ENCODE measurements at places on chromosomes 4 and X.

DNA sequence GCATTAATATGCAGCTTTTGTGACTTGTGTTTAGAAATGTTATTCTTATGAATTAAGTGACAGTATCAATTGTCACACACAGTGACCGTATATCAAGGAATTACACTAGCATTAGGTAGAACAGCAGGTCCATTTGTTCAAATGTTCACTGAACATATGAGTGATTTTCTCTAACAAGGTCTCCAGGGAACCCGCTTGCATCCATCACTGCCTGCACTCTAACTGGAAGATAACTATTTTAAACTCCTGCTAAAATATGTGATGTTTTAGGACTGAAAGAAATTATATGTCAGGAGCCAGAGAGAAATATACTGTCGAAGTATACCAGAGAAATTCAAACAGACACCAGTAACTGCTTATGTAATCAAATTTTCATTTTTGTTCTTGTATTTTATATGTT is 1395.7 kb downstream of the PCDH18 start:
- DNase-seq = no peak

GRCh38 chr4:4364061-4364460 is 22.8 kb upstream of the NSG1 start:
- DNase-seq = no peak

DNA sequence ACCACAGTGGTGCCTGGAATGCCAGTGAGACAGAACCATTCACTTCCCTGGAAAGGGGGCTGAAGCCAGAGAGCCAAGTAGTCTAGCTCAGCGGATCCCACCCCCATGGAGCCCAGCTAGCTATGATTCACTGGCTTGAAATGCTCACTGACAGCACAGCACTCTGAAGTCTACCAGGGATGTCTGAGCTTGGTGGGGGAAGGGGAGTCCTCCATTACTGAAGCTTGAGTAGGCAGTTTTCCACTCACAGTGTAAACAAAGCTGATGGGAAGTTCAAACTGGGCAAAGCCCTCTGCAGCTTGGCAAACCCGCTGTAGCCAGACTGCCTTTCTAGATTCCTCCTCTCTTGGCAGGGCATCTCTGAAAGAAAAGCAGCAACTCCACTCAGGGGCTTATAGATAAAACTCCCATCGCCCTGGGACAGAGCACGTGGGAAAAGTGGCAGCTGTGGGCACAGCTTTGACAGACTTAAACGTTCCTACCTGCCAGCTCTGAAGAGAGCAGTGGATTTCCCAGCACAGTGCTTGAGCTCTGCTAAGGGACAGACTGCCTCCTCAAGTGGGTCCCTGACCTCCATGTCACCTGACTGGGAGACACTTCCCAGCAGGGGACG is 32.0 kb downstream of the NAP1L2 start:
- DNase-seq = no peak

- no peak for DNase-seq
Measured at GRCh38 chr4:128830906-128831503, 21.5 kb downstream of the JADE1 start.

DNA sequence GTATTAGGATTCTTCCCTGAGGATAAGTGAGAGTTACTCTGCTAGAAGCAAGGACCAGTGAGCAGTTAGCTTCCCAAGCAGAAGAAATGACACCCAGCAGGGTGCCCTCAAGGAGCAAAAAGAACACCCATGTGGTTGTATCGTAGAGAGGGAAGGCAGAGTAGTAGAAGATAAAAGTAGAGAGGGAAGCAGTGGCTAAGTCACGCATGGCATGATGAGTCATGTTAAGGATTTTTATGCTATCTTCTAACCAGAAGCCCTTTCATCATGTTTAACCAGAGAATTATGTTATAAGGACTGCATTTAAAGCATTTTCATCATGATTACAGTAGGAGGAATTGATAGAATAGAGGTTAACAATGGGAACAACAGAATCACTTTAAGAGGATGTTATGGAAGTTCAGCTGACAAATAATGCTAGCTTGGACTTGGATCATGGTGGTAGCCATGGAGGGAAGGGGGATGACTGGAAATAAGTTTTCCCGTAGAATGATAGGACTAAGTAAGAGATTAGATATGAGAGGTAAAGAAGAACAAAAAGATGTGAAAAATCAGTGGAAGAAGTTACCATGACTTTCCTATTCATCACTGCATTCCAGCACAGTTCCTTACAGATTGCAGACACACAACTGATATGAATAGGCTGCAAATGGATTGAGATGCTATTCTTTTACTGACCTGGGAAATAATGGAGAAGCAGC is 383.5 kb upstream of the INTU start:
- no peak for DNase-seq

DNA sequence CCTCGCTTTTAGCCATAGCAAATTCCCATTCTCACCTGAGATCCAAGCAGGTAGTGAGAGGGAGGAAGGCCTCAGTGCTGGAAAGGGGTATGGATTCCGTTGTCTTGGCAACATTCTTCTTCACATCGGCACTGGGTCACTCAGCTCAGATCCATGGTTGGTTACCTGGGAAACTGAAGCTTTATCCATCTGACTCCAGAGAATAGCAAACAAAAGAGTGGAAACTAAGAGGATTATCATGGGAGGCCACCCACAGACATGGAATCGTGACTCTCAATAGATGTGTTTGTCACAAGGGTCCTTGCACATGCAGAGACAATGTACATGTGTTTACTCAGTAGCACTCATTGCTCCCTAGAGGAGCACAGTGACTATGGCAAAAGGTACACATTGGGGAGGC is 81.0 kb downstream of the MAGED4 start:
- no peak for DNase-seq

DNA sequence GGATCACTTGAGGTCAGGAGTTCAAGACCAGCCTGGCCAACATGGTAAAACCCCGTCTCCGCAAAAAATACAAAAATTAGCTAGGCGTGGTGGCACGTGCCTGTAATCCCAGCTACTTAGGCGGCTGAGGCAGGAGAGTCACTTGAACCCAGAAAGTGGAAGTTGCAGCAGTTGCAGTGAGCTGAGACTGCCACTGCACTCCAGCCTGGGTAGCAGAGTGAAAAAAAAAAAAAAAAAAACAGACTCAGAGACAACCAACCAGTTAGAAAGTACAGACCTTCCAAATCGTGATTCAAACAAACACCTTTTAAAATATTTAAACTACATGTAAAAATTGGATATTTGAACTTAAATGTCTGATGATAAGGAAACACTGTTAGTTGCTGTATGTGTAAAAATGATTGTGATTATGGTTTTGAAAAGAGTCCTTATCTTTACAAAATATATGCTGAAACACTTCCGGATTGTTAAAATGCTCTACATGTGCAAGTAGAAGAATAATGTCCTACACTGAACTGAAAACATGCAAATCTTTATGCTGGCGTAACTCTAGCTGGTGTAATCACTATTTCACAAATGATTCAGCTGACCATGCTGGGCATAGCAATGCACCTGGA is 37.8 kb downstream of the SH3KBP1 start:
- DNase-seq = no peak

GRCh38 chr4:7018281-7018680 is 24.9 kb upstream of the TADA2B start:
- DNase-seq = no peak

DNA sequence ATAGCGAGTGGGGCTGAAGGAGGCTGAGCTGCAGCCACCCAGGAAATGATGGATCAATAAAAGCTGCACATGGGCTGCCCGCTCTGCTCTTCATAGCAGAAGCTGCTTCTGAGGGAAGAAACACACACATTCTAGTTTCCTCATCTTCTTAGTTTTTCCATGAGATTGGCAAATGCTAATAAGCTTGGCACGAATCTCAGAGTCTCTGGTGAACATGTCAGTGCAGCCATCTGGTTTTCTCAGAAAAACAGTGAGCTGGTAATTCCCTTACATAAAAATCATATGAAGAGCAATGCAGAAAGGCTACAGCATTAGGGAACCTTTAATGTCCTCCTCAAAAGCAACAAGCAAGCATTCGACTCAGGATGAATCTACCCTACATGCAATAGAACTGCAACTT is 69.9 kb downstream of the GATB start:
- DNase-seq = no peak

DNA sequence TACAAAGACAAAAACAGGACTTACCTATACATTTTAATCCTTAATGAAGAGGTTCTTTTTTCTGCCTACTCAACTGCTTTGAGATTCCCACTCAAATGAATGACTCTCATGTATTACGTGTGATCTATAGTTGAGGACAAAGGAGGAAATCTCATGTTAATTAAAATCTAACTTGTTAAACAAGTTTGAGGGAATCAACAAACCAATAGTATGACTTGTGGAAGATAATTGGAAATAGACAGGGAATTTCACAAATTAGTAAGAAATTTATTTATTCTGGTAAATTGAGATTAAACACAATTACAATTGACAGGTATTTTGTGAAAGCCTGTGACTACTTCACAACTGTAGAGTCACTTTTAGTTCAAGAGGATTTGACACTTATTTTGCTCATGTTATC is at the start of gene TMPRSS11D:
TMPRSS11D (minus strand) TSS at position 101 of the 400 bp plus-strand sequence; CDS start at position 32, 69 bp downstream.
- no peak for DNase-seq

GRCh38 chrX:48531358-48531959 is 8.1 kb upstream of the TBC1D25 start:
- DNase-seq = no peak

DNA sequence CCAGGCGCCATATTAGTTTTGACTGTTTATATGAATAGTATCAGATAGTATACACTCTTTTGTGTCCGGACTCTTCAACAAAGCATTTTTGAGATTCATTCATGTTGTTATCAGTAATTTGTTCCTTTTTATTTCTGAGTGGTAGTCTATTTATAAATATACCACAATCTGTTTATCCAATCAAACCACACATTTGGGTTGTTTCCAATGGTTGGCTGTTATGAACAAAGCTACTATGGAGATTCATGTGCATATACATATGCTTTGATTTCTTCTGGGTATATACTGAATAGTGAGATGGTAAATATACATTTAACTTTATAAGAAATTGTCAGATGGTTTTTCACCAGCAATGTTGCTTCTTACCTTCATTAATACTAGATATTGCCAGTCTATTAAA is 36.8 kb upstream of the TAPT1 start:
- no peak for DNase-seq

GRCh38 chr4:122831515-122832196 is 5.0 kb downstream of the FGF2 start:
- no peak for DNase-seq

GRCh38 chrX:120334151-120334550 is 22.9 kb upstream of the TMEM255A start:
- no peak for DNase-seq

GRCh38 chrX:123083924-123084323 is 100.2 kb upstream of the GRIA3 start:
- DNase-seq = no peak

GRCh38 chr4:48403358-48403757 is 62.0 kb downstream of the SLAIN2 start:
- no peak for DNase-seq

DNA sequence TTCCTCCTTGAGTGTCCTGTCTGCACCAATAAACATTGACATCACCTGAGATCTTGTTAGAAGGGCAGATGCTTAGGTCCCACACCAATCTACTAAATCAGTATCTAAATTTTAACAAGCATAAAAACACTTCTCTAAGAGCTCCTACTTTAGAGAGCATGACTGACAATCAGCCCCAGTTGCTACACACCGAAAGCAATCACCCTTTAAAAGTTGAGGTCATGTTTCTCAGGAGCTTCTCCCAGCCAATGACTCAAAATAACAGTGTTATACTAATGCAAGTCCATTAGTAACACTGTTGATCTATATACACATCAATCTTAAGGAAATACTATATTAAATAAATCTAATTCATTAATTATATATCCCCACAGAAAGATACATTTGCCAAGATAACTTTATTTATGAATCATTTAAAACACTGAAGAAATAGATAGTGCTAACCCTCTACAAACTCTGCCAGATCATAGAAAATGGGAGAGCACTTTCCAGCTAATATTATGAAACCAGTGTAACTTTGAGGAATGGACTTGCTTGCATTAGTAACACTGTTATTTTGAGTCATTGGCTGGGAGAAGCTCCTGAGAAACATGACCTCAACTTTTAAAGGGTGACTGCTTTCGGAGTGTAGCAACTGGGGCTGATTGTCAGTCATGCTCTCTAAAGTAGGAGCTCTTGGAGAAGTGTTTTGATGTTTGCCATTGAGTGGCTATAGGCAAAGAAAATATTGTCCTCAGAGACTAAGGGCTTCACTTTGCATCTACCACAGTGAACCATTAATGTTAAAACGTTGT is 109.8 kb upstream of the HDX start:
- no peak for DNase-seq

- no peak for DNase-seq
Measured at GRCh38 chrX:43605351-43605750, 50.7 kb upstream of the MAOA start.

DNA sequence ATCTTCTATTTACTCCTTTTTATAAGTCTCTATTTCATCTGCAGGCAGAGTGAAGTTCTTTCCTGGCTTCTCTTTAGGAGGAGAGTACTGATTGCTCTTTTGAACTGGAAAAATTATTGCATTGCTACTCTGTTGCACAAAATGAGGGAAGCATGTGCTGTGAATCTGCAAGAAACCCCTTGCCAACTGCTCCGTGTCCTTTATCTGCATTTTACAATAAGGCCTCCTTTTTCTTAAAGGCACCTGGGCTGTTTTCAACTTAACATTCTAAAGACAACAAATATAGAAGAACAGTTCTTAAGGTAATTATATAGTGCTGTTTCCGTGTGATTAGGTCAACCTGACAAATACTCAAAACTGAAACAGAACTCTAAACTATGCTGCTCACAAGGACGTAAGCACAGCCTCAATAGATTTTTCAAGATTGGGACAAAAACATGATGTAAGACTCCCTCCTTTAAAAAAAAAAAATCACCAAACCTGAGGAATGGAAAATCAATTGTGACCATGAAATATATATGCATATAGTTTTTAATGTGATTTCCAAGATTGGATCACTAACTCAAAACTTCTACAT is 716.6 kb upstream of the INTU start:
- no peak for DNase-seq

DNA sequence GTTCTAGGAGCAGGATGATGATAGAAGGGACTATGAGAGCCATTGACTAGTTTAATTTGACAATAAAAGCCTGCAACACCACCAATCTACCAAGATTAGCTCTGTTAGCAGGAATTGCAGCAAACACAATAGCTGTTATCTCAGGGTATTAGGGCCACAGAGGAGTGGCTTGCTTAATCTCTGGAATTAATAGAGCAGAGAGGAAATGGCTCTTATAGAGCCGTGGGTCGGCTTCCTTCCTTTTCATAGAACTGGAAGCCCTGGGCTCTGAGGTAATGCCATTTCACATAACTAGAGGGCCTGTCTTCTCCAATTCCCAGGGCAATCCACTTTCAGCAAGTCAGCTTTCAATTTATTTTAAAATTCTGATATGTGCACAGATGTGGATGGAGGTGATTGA is 83.0 kb downstream of the MAMLD1 start:
- no peak for DNase-seq
